ENCODE measurements at places on chromosomes 16 and 17. TPM values are rescaled to one million over a fixed set of nuclear protein-coding genes. Genes with fewer than 3 reads are reported as not detected.

The SOST gene
- total RNA-seq: not detected

The HS3ST6 gene
- total RNA-seq: not detected

The STARD3 gene
- total RNA-seq: 66.1 TPM

The GAS7 gene
- total RNA-seq: 57.9 TPM

The BCL6B gene
- 17.2 TPM for total RNA-seq

The EVPL gene
- 44.8 TPM for total RNA-seq

The COPS3 gene
- 63.7 TPM for total RNA-seq

The CBX2 gene
- 2.6 TPM for total RNA-seq

The EPN3 gene
- 0.55 TPM for total RNA-seq
